Stimulated activated CD4-positive, alpha-beta T cell treated with anti-CD3 and anti-CD28 coated beads, TNF-alpha, amount 100 ng/mL, for 4 hours (primary cell): ENCODE measurements at places on chromosomes 2 and 18.

- no peak for DNase-seq
These were observed 135.8 kb downstream of the SETBP1 start for GRCh38 chr18:44816477-44816876.

DNA sequence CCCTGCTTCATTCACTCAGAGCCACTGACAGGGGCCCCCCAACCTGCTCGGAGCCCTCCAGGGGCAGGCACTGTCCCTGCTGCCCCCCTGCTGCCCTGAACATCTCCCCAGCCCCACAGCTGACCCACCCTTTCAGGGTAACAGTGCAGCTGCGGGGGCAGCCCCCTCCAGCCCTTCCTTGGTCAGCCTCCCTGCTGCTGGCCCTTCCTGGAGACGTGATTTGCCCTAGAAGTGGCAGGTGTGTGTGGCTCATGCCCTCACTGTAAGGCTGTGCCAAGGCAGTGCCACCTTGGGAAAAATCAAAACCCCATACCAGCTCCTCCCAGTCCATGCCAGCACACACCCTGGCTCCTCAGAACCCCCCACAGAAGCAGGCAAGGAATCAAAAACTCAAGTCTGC, 184.2 kb upstream of the HDAC4 start:
- no peak for DNase-seq

DNA sequence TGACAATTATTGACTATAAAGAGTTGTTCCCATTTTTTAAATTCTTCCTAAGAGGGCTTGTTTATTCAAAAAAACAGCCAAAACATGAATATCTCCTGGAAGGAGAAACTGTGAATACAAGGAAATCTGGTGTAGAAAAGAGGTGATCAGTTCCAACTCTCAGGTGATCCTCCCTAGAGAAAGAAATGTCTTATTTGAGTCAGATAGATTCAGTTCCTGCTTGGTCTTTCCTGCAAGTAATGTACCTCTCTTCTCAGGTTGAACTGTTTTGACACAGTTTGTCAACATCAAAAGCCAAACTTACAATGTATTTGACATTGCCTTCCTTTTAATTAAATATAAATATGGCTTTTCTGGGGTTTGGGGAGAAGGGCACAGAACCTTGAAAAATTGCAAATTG, 567.4 kb downstream of the ARHGAP15 start:
- DNase-seq: no peak

GRCh38 chr2:195395362-195395761, 261.7 kb upstream of the SLC39A10 start:
- DNase-seq: no peak

DNA sequence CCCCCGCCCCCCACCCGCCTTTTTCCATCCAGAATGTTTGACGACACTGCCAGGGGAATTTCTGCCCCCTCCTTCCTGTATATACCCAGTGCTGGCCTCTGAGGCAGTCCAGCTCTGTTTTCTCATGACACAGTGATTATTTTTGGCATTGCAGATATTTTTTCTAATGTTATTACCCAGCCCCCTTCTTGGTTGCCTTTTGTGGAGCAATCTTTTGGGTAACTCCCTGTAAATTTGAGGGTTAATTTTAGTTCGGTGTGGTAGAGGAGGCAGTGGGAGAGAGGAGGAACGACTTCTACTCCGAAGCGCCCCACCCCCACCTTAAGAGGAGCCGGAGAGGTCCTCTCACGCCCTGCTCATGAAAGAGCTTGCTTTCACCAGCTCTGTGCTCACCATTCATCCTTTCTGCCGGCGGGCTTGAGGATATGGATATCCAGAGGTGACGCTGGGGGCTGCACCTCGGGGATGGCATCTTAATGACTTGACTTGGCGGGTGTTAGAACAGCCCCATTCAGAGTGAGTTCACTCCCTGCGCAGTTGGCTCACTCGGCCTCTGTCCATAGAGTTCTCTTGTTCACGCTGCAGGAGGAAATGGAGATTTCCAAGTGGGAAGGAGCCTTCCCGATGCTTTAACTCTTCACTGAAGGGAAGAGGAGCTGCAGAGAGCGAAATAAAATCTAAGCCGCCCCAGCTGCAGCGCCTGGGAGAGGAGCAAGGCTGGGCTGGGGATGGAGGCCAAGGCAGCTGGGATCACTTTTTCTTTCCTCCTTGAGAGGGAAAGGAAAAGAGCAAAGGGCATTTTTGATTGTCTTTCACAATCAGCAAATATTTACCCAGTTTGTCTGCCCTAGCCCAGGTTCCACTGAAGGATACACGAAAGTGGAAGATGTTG, 38.4 kb downstream of the EPAS1 start:
- no peak for DNase-seq

GRCh38 chr2:30985493-30986230, 152.6 kb downstream of the GALNT14 start:
- no peak for DNase-seq

- DNase-seq: no peak
These were observed 12.7 kb upstream of the MAP3K2 start for GRCh38 chr2:127400533-127400896.

GRCh38 chr2:229714736-229715541, 584 bp upstream of the DNER start:
- DNase-seq: no peak

GRCh38 chr2:186913870-186914269, 64.9 kb upstream of the ZSWIM2 start:
- DNase-seq: no peak

DNA sequence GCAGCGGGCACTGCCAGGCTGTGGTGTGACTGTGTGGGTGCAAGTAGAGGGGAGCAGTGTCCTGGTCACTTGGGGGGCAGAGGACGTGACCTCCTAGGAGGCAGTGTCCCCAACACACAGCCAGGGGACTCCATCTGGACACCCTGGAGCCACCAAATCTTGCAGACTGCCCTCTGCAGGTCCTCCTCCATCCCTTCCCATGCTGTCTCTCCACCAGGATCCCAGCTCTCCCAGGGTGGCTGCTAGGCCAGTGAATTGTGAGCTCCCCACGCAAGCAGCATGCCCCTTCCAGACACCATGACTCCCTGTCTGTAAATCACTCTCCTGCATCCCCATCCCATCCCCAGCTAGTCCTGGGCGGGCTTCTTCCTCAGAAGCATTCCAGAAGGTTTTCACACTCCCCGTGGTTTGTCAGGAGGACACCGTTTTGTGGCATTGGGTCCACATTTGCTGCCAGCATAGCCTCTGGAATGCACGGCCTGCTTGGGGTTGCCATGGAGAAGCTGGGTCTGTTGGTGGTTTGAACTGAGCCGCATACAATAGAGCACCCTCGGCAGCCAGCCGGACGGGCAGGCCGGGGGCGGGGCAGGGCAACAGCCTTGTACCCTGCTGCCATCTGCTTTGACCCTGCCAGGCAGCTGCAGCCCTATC, 210.7 kb downstream of the KLHL29 start:
- DNase-seq: no peak

DNA sequence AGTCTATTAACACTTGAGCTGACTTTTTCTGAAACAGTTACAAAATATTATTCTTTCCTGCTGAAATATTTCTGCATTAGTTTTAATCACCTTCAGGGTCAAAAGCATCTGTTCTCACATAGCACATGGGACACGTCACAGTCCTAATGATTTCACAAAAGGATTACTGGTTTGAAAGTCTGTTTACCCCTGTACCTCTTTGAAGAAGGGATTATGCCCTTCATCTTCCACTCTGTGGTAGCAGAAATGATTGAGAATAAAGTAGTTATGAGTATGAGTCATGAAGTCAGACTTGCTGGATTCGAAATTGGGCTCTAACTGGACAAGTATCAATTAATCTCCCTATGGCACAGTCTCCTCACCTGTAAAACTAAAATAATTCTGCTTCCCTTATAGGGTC, 121.2 kb downstream of the SATB2 start:
- no peak for DNase-seq

- DNase-seq: no peak
These were observed 25.3 kb downstream of the INPP4A start for GRCh38 chr2:98469862-98470544.

- DNase-seq: no peak
These were observed 43.4 kb downstream of the NMS start for GRCh38 chr2:100513650-100514049.

DNA sequence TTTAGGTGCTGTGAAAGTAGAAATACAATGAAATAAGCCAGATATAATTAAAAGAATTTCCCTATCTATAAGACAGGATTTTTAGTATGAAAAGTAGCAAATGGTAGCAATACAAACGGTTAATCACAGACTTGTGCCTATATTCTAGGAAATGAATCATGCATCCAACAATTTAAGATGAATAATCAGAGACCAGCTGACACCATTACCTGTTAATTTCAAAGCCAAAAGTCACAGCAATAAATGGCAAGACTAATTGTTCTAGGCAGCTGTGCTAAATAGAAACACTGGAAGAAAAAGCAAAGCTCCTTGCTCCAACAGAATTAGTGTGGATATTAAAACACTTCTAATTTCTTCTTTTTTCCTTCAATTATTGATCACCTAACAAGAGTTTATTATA, 35.1 kb upstream of the MPP4 start:
- no peak for DNase-seq

- DNase-seq: no peak
These were observed 20.0 kb upstream of the CAVIN2 start for GRCh38 chr2:191866675-191867506.
